ENCODE measurements at places on chromosomes 11 and 22.

DNA sequence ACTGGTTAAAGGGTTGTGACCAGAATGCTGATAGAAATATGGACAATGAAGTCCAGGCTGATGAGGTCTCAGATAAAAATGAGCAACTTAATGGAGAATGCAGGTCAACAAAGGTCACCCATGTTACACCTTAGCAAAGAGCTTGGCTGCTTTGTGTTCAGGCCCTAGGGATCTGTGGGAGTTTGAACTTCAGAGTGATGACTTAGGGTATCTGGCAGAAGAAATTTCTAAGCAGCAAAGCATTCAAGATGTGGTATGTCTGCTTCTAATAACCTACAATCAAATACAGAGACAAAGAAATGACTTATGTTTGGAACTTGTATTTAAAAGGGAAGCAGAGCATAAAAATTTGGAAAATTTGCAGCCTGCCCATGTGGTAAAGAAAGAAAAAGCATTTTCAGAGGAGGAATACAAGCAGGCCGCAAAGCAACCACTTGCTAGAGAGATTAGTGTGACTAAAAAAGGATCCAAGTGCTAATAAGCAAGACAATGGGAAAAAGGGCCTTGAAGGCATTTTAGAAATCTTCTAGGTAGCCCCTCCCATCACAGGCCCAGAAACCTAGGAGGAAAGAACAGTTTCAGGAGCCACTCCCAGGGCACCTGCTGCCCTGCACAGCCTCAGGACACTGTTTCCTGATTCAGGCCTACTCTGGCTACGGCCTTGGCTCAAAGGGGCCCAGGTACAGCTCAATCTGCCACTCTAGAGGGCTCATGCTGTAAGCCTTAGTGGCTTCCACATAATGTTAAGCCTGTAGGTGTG lies 41.3 kb downstream of the TNKS1BP1 start:
- no peak for DNase-seq

DNA sequence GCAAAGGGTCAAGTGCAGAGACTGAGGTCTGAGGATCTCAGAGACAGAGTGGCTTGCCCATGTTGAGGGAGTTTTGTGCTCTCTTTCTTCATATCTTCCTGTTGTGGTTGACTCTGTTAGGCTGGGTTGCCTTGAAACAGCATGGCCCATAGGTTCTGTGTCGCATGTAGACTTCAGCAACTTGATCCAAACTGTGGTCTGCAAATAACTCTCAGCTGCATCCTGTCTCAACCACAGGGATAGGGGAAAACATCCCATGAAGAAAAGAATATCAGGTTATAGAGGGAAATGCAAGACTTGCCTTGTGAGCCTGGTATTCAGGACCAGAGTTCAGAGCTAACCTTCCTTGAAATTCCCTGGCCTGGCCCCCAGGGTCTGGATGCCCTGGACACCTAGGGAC lies 69.4 kb downstream of the FLI1 start:
- DNase-seq: no peak

GRCh38 chr11:78893996-78894395 lies 319.3 kb upstream of the NARS2 start:
- DNase-seq: no peak

GRCh38 chr11:68429661-68430060 lies 30.9 kb upstream of the PPP6R3 start:
- no peak for DNase-seq

DNA sequence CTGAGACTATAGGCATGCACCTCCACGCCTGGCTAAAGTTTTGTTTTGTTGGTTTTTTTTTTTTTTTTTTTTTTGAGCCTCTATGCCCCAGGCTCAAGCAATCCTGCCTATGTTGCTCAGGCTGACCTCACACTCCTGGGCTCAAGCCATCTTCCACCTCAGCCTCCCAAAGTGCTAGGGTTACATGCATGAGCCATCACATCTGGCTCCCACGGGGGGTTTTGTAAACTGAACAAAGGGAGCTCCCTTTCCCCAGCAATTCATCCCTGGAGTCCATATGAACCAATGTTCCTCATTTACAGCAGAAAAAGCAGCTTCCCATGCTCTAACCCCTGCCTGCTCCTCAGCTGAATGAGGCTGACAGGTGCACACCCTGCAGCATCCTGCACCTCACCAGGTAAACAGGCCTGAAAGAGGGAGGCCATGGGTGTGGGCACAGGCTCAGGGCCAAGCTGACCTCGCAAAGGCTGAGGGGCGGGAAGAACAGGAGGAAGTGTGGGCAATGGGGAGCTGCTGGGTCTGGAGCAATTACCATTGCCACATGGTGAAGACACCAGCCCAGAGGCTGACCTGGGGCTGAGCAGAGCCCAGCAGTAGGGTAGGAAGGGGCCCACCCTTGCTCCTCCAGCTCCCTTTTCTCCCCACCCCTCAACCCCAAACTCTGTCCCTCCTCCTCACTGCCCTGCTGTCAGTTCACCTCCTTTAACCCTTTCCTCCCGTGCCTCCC lies 58.2 kb downstream of the RBX1 start:
- DNase-seq: no peak

DNA sequence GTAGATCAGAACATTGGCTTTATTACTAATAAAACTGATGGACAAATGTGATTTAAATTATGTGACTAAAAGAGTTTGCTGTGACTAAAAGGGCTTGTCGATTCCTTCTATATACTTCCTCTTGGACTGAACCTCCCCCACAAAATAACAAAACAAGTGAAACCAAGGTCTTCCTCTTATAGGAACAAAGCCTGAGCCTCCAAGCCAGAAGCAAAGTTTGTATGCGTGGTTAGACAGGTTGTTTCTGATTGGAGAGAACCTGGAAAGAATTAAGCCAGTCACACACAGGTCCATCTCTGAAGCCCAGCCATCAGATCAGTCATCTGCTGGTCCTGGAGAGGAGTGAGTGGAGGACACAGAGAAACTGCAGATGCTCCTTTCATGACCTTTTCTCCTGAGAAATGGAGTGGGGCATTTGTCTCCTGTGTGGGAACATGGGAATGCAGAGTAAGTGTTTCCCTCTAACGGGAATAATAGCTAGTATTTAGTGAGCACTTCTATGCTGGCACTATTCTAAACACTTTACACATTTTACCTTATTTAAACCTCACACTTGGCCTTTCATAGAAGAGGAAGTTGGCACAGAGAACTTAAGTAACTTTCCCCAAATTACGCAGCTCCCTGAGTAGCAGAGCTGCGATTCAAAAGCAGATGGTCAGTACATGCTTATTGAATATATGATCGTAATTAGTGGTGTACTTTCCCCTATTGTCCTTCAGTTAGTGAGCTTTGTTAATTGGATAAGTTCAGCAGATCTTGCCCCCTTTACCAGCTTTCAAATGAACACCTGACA lies 77.1 kb downstream of the UVRAG start:
- DNase-seq: peak; percentile 35

GRCh38 chr11:110509472-110509871 lies 79.7 kb downstream of the FDX1 start:
- DNase-seq: no peak

GRCh38 chr11:103623933-103624332 lies 412.5 kb upstream of the DDI1 start:
- DNase-seq: no peak

DNA sequence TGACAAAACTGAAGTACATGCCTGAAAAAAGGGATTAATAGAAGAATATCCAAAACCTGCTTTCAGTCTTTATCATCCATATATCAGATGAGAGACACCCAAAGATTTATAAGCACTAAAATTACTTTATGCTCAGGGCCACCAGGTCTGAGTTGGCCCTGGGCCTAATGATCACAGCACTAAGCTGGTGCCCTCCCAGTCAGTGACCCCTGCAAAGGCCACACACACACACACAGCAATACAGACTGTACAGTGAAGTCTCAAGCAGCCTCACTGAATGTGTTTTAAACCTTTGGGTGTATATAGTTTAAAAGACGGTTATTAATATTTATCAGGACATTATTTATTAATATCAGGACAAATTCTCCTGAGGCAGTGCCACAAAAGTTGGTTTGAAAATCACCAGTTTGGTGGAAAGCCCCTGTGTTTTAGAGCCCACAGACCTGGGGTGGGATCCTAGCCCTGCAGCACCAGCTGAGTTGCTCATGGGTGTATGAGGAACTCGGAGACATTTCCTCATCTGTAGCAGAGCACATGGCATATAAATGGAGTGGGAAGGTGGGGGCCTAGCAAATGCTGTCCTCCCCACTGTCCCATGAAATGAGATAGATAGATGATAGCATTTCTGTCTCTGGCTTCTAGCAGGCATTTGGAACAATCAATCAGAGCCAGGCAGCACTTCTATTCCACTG lies 48.4 kb upstream of the HORMAD2 start:
- no peak for DNase-seq

GRCh38 chr11:80698637-80699036 lies 1257.8 kb upstream of the TENM4 start:
- DNase-seq: no peak

GRCh38 chr11:111730871-111731591 lies 35.2 kb downstream of the PPP2R1B start:
- DNase-seq: no peak

DNA sequence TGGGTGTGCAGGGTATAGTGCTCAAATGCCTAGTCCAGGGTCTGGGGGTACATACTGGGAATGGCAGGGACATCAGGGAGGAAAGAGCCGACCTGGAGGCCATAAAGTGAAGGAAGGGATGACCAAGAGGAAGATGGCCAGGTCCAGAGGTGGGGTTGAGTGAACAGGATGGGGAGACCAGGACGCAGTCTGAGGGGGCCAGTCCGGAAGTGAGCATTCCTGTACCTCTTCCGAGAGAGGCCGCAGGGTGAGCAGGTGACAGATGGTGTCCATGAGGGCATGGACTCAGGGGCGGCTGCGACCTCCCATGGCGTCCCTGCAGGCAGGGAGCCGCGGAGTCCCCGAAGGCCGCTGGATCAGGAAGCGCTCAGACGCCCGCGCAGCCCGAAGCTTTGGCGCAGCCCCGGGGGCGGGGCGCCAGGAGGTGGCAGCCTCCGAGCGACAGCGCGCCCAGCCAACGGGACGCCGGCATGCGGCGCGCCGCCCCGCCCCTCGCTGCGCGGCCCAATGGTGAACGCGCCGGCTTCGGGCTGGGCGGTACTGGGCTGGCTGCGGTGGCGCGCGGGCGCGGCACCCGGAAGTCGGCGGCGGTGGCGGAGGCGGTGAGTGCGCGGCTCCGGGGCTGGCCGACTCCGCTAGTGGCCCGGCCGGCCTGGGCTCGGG lies at the start of gene TANGO2:
Gene TANGO2, plus strand, starts transcription at position 578 of the 663 bp plus-strand sequence. CDS start 15,689 bp downstream, outside the sequence.
- peak; percentile 100 for DNase-seq

- no peak for DNase-seq
These were observed 10.6 kb downstream of the JHY start for GRCh38 chr11:122893131-122893530.

Data from GM20000 (cell line).